Stimulated activated CD4-positive, alpha-beta T cell treated with anti-CD3 and anti-CD28 coated beads, TNF-alpha, amount 100 ng/mL, for 1 hour (primary cell): ENCODE measurements at places on chromosomes 6 and 20.

GRCh38 chr6:1125297-1125696 lies 186.6 kb upstream of the FOXQ1 start:
- no peak for DNase-seq

DNA sequence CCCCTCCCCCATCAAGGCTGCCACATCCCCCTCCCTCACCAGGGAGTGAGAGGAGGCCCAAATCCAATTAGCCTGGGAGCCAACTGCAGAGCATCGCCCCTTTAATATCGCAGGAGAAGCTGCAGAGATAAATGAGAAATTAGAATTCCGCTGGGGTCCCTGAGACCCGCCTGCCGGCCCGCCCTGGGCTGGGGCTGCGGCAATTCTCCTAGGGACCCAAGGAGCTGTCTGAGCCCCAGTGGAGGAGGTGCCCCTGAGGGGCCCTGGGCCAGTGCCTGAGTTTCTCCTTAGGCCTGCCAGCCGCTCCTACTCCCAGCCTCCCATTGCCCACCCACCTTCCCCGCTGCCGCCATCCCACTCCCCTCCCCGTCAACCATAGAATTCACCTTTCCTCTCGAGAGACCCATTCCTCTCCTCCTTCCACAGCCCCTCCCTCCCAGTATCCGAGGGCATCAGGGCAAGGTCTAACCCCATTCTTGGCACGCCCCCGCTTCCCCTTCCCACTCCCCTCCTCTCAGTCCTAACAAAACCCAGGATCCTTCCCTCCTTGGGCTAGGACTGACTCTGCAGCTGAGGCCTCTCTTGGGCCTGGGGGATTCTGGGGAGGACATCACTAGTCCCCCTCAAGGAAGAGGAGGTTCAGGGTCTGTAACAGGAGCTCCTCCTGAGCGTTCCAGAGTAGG lies 20.0 kb upstream of the CDH22 start:
- no peak for DNase-seq

DNA sequence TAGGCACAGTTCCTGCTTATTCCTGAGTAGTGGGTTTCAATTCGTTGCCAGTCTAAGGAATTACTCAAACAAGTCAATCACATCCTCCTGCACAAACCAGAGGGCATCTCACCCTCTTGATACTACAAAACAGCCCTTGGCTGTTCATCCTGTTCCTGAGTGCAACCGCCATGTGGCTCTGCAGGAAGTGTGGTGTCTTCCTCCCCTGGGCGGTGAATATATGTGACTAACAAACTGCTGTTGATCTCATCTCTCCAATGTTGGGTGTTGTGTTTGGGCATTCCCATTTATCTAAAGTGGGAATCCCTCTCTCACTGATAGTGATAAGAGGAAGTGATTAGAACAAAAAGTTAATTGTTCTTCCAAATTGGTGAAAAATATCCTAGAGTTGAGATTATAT lies 163.0 kb downstream of the TBX18 start:
- no peak for DNase-seq

DNA sequence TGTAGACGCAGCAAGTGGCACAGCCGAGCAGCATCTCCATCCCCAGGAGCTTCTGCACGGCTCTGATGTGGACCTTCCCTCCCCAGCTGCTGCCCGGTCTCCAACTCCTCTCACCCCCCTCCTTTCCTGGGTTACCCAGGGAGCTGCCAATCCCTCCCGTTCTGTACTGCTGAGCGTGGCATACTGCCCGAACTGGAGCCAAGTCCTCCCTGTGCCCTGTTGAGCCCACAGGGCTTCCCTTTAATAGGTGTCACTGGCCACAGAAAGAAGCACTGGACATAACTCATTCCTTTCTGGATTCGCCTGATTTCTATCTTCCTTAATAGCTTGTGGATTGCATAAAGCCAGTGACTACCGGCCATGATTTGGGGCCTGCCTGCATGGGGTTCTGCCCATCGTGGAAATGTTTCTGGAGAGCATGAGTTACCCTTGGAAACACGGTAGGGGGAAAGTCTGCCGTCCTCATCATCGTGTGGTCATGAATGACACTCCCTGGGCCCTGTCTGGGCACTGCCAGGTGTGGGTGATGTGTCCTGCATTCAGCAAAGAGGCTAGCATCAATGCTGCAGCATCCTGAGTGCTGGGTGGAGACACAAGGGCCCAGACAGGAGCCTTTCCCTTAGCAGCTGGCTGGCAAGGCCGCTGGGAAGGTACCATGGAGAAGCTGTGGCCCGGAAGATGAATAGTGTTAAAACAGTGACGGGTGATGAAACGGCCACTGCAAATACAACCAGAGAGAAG lies 189.7 kb downstream of the SYNDIG1 start:
- no peak for DNase-seq

- no peak for DNase-seq
These were observed 9.7 kb downstream of the MAPRE1 start for GRCh38 chr20:32829311-32830005.

GRCh38 chr20:22512911-22513489 lies 71.4 kb downstream of the FOXA2 start:
- DNase-seq = no peak

GRCh38 chr20:6848041-6848440 lies 80.6 kb downstream of the BMP2 start:
- DNase-seq = no peak

DNA sequence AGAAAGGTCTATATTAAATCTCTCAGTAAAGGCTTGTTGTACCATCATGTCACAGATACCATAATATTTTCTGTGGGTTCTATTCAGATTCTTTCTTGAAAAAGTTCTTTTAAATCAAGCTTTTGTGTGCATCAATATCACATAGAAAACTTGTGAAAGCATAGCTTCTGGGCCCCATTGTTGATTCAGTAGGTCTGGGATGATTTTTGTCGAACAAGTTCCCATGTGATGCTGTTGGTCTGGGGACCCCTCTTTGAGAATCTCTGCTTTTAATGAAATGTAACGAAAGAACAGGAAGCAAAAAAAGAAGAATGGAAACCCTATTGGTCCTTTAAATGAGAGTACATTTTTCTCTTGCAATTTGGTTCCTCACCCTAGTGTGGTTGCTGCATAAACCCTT lies 597.7 kb upstream of the CITED2 start:
- DNase-seq = no peak

DNA sequence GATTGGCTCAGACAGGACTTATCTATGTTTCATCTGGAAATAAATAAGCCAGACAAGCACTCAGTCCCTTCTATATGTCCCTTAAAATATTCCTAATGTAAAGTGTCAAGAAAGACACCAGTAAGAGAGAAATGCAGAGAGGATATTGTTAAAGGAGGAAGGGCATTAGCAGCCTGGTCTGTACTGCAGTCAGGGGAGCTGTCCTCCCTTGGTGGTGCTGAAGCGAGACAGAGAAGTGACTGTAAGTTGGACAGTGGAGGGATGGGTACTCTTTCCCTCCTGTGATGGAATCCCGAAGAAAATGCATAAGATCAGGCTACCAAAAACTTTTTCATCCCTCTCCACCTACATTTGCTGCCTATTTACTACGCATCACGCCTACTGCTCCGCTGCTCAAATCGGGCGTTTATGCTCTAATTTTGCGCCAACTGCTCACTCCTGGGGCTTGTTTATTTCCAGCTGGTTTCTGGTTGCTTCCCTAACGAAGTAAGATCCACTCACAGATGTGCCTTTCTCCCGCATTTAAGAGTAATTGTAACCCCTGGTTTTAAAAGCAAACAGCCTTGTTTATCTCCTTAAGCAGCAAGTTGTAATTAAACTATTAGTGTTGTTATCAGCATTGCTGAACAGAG lies 35.2 kb downstream of the PHACTR1 start:
- no peak for DNase-seq

DNA sequence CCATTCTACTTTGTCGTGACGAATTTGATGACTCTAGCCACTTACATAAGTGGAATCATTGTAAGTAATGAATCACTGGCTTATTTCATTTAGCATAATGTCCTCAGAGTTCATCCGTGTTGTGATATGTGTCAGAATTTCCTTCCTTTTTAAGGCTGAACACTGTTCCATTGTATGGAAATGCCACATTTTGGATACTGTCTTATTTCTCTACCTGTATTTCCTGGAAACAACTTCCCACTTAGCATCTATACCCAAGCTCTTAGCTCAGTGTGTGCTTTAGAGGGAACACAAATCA lies 28.8 kb upstream of the GGTLC1 start:
- no peak for DNase-seq

- no peak for DNase-seq
These were observed 4.3 kb downstream of the GABBR1 start for GRCh38 chr6:29628419-29629281.

GRCh38 chr6:127272576-127272975 lies 5.9 kb downstream of the RNF146 start:
- no peak for DNase-seq

DNA sequence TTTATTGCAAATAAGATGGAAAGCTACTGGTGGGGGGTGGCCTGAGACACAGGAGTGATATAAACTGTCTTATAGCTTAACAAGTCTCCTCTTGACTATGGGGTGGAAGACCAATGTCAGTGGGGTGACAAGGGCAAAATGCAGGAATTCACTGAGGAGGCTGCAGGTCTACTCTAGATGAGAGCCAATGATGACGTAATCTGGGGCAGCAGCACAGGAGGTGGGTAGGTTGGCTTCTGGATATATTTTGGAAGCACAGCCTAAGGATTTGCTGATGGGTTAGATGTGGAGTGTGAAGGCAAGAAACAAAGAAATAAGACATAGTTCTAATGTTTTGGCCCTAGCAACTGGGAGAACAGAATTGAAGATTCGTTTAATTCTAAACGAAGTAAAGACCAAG lies 253.2 kb downstream of the PTPRT start:
- no peak for DNase-seq

DNA sequence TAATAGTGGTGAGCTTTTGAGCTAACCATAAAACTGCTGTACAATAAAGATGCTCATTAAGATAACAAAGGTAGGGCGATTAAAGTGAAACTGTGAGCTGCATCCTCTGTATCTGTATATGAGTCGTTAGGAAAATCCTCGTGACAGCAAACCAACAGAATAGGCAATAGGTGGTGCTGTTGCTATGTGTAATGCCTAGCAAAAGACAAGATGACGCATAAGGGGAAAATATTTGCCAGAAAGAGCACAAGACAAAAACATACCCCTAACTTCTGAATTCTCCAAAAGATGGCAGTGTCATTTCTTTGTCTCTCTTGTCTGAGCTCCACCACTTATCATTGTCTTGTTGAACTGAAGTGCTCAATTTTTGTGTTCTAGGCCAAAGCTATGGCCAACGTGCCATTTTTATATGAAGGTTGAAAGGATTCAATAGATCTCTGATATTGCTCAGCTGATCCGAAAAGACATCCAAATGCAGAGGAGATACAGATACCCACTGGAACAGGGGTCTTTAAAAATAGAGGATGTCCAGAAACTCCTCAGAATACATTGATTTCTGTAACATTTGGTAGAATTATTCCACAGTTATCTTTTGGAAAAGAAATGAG lies 56.3 kb upstream of the ANKEF1 start:
- no peak for DNase-seq

DNA sequence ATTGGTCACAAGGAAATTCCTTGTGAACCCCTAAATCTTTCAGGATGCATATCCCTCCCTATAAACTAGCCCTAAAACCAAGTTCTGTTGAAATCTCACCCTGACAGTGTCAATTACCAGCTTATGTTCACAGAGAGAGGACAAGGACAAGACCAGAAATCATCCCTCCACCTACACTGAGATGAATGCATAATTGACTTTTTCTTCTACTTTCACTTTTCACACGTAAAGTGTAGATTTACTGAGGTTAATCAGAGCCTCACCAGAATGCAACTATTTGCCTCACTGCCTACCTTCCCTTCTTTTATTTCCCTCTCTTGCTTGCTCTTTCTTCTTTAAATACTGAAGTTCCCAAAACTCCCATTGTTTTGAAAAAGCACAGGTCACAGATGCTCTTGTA lies 15.3 kb upstream of the NKAIN2 start:
- DNase-seq = no peak

DNA sequence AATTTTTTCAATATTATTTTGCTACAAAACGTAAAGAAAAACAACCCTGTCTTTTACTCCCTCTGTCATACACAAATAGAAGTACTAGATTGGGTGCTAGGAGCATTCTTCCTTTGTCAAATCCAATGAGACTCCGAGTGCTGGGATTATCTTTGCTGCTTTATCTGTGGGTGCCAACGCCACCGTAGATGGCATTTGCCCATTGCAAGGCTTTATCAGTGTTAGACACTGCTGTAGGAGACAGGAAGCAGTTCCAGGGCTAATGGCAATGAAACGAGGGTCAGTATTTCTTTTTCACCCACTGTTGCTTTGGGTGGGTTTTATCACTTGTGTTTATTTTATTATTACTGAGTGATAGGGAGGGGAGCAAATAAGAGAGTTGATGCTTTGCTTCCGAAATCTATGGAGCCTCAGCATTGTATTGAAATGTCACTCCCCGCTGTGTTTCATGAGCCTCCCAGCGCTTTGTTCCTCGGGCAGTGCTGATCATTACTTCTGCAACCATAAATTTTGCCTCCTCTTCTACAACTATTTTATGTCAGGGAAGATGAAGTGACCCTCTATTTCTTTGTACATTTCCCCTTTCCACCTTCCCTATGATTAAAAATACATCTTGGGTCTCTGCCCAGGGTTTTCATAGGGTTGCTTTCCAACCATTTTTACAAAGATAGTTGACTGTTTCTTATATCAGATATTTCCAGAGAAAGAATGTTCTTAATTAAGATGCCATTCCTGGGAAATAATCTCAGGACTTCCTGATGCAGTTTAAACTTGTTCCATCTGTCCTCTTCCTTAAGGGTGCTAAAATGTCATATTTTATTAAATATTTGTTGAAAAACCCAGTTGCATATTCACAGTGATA lies 86.7 kb upstream of the LAMP5 start:
- no peak for DNase-seq

- DNase-seq = no peak
These were observed 182.7 kb upstream of the DTNBP1 start for GRCh38 chr6:15845492-15845891.

- DNase-seq = no peak
These were observed 25.9 kb downstream of the NEDD9 start for GRCh38 chr6:11206576-11206975.

- no peak for DNase-seq
These were observed 220.3 kb upstream of the LRFN2 start for GRCh38 chr6:40807484-40807883.
